ENCODE measurements at places on chromosomes 13 and 19. TPM values are rescaled to one million over a fixed set of nuclear protein-coding genes. Genes with fewer than 3 reads are reported as not detected.

GRCh38 chr13:24270639-24271141, 38.7 kb upstream of the C1QTNF9 start:
- peak; percentile 74 for DNase-seq

DNA sequence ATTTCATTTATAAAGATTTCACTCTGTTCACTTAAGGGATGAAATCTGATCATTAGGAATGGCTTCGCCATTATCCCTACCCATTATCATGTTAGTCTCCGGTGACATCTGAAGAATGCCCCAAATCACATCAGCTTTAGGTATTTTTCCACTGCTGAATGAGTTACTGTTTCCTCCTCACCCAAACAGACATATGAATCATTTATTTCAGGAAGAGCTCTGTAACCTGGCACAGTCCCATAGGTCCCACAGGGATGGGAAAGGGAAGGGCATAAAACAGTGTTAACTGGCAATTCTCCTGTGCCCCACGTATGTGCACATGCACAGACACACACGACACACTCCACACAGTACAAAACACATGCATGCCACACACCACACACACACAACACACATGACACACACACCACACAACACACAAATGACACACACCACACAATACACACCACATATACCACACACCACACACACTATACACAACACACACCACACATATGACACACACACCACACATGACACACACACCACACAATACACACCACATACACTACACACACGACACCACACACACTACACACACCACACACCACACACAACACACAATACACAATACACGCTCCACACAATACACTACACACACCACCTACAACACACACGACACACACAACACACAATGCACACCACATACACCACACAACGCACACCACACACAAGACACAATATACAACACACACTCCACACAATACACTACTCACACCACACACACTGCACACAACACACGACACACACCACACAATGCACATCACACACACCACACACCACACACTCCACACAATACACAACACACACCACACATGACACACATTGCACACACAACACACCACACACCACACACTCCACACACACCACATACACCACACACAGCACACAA, 15.4 kb downstream of the TMEM255B start:
- peak; percentile 90 for DNase-seq

- peak; percentile 36 for DNase-seq
Observed at GRCh38 chr13:36310417-36311108, 12.9 kb upstream of the CCDC169 start.

DNA sequence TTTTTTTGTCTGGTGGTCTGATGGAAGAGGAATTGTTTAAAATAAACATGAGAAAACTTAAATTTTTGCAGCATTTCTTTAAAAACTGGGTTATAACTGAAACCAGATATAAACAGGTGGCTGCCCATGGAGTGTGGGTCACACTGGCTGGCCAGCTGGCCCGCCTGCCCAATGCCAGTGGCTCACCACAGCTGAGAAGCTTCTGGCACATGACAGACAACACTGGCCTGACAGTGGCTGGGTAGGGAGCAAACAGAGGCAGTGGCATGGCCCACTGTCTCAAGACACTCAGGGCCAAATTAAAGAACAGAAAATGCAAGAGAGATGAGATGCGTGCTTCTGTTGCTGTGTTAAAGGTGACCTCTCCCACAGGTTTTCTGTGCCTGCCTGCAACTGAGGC, 3.1 kb upstream of the SLC35E1 start:
- peak; percentile 49 for DNase-seq

The ZSCAN4 gene
- 0.36 TPM for total RNA-seq

The TEAD2 gene
- total RNA-seq = 40.1 TPM

The CFAP97D2 gene
- not detected for total RNA-seq

The ACTN4 gene
- total RNA-seq = 204 TPM

The CDX2 gene
- not detected for total RNA-seq
